ENCODE measurements at places on chromosomes 6 and 20.

DNA sequence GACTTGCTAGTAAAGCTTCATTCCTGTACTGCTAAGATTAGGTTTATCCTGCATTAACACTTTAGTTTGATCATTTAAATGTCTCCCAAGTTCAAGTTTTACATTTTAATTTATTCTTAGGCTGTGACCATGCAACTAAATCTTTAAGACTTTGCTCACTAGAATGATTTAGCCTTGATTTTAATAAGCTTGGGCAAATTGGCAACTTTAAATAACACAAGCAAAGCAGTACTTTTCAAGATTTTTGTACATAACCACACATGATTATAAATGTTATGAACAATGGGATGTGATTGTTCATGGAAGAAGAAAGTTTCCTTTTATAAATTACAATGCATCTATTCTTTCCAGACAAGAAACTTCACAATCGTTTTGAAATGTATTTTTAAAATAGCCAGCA lies 948.0 kb upstream of the EPHA7 start:
- no peak for DNase-seq

- no peak for DNase-seq
Observed at GRCh38 chr6:160279850-160280249, 21.2 kb upstream of the SLC22A2 start.

DNA sequence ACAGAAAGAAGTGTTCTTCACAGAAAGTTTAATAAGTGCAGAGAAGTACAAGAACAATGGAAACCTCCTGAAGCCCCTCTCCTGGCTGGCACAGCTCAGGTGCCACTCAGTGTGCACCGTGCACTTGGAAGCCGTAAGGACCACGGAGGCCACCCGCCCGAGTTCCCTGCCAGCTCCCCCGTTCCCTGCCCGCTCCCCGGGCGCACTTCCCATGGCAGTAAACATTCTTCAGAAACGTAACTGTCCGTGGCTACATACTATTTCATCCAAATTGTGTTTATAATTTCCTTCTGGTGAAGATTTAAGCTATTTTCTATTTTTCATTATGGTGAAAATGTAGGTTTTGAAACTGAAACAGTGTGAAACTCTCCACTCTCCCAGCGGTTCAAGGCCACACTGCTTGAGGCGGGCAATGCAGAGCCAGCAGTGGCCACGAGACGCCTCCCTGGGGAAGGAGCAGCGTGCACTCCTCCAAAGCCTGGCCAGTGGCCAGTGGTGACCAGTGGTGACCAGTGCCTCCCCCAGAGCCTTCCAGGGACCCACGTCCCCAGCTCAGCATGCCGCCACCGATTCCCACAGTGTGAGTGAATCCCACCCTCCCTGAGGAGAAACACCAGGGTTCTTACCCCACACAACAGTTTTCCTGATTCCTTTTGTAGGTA lies 46.4 kb downstream of the TAF4 start:
- no peak for DNase-seq

DNA sequence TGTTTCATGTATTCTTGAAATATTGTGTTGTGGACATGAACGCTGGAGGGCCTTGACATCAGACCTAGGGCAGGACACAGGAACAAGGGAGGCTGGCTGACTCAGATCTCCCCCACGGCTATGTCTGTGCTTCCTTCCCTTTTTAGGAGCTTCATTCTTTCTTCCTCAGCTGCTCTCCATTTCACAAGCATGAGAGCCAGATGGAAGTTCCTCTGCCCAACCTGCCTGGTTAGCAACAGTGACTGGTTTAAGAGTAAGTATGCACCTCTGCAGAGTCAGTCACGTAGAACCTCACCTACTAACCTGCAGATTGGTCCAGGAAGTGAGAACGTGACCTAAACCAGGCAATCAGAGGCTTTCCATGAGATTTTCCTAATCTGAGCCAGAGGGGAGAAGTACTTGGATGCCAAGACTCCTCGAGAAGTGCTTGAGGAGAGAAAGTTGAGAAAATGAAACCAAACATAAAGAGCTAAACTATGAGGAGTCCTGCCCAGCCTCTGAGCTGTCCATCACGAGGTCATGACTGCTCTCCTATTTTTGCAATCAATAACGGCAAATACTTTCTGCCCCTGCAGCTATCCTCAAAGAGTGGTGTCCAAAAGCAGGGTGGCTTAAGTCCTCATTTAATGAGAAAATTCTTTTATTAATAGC lies 465.2 kb upstream of the CITED2 start:
- no peak for DNase-seq

Measured in activated CD4-positive, alpha-beta memory T cell treated with anti-CD3 and anti-CD28 coated beads, Interleukin-2, amount 10 ng/mL, durations not matched to agents 7 days and 5 days (primary cell).